ENCODE measurements at places on chromosomes 12 and 14. TPM values are rescaled to one million over a fixed set of nuclear protein-coding genes. Genes with fewer than 3 reads are reported as not detected.
A peak's percentile ranks its signal among the peaks of the same experiment; 100 is the strongest.

- no peak for DNase-seq
Observed at GRCh38 chr12:67525617-67525884, 123.0 kb upstream of the DYRK2 start.

The PRIMA1 gene
- not detected for total RNA-seq

DNA sequence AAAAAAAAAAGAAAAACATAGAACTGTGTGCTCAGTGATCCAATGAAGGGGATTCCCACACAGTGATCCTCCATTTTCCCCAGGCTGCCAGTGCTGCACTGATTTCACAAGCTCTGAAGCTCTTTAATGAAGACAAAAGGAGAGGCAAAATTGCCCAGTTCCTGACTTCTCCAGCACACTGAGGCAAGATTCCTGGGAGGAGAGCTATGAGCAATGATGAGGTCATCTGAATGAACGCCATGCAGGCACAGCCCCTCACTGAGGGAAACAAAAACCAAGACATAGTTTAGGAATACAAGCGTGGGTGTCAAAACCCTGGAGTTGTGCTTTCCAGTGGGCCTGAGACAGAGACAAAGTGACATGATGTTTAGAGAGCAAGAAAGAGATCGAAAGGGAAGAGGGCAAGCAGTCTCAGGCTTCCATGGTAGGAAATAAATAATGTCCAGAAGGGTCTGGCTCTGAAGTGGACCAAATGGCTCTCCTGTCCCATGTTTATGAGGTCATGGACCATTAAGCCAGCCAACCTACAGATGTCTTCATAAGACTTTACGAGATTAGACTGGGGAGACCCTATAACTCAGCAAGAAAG, 40.9 kb upstream of the SMUG1 start:
- DNase-seq = no peak

GRCh38 chr14:54640506-54640905, 73.6 kb downstream of the SAMD4A start:
- DNase-seq = no peak

DNA sequence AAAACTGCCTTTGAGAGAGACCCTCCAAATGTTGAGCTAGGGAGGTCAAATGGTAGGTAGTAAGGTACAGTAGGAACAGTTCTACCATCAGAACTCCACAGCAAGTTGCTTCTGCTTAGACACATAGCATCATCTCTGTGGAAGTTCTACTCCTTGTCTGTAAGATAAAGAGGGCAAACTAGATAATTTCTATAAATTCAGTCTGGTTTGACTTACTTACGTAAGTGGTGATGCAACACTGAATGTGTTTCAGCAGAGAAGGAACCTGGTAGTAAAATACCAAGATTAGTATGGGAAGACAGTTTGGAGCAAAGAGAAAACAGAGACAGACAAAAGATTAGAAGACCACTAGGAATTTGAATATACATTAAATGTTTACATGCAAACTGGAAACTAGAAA, 42.0 kb downstream of the KITLG start:
- no peak for DNase-seq

The PRKAB1 gene
- 21.0 TPM for total RNA-seq

The DNAJC22 gene
- total RNA-seq = not detected

The RPL6 gene
- total RNA-seq = 1,972 TPM

DNA sequence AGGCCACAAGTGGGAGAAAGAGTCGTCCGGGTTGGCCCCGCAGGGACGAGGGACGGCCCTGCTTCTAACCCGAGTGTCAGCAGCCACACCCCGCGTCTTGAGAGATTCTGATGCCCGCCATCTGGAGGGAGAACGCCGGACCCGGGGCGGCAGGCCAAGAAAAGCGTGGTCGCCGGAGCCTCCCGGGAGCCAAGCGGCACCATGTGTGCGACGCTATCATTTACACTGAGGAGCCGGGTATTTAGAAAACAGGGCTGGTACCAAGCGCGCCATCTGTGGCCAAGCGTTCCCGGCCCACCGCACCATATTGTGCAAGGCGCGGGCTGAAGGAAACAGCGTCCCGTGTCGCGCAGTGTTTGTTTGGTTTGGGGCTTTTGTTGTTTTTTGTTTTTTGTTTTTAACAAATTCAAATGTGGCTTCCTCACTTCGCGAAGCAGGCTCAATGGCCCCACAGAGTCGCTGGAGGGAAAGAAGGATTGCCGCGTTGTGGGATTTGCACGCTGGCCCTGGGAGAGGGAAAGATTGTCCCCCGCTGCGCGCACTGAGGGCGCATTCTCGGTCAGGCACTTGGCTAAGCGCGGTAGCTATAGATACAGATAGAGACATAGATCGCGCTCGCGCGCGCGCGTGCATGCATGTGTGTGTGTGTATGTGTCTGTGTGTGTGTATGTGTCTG, 153.8 kb downstream of the BCL11B start:
- DNase-seq = peak; percentile 34
